ENCODE measurements at places on chromosomes 1 and 21. TPM values are rescaled to one million over a fixed set of nuclear protein-coding genes. Genes with fewer than 3 reads are reported as not detected.

The CYYR1 gene
- total RNA-seq = not detected

The CHRNB2 gene
- total RNA-seq = 0.32 TPM

The LDLRAD1 gene
- not detected for total RNA-seq

The CAMK2N1 gene
- total RNA-seq = 58.0 TPM

The DUSP10 gene
- 1.7 TPM for total RNA-seq

The ADGRL4 gene
- total RNA-seq = not detected

The TRIM63 gene
- total RNA-seq = 2.3 TPM

The PDZK1IP1 gene
- 7.2 TPM for total RNA-seq

The GNG12 gene
- total RNA-seq = 66.8 TPM

The HSPB7 gene
- total RNA-seq = not detected

The OR10J5 gene
- not detected for total RNA-seq

The TMEM54 gene
- 27.0 TPM for total RNA-seq

The CHI3L1 gene
- total RNA-seq = not detected

The NUP210L gene
- not detected for total RNA-seq

The OR2T29 gene
- total RNA-seq = not detected

The ALX3 gene
- not detected for total RNA-seq

The CTSS gene
- total RNA-seq = 16.1 TPM

The PLPPR5 gene
- total RNA-seq = not detected

The KCNK2 gene
- total RNA-seq = 0.08 TPM

The TGFB2 gene
- total RNA-seq = 8.6 TPM

The VAV3 gene
- 0.41 TPM for total RNA-seq

The CD1B gene
- not detected for total RNA-seq

The ANKRD65 gene
- total RNA-seq = 0.03 TPM

The GREM2 gene
- total RNA-seq = 0.09 TPM

The CA6 gene
- total RNA-seq = not detected

The ATG4C gene
- 3.9 TPM for total RNA-seq

The IRF2BP2 gene
- total RNA-seq = 80.2 TPM

The RNU1-4 gene
- 44.9 TPM for total RNA-seq

The FALEC gene
- 0.33 TPM for total RNA-seq

The BRDT gene
- not detected for total RNA-seq

The BNIPL gene
- total RNA-seq = 0.04 TPM

The S100A3 gene
- total RNA-seq = 119 TPM

The PTGFR gene
- not detected for total RNA-seq

The ANKRD35 gene
- not detected for total RNA-seq

The KCND3 gene
- not detected for total RNA-seq

The SLFNL1 gene
- 0.02 TPM for total RNA-seq

The INAVA gene
- 53.3 TPM for total RNA-seq

The OR2L3 gene
- total RNA-seq = not detected

The SAMSN1 gene
- not detected for total RNA-seq
